T1000 (cell line): ENCODE measurements at places on chromosomes 4 and X.

GRCh38 chr4:138946306-138946705, 69.3 kb upstream of the NOCT start:
- DNase-seq = no peak

GRCh38 chr4:185165605-185166063, 22.6 kb downstream of the SLC25A4 start:
- no peak for DNase-seq

DNA sequence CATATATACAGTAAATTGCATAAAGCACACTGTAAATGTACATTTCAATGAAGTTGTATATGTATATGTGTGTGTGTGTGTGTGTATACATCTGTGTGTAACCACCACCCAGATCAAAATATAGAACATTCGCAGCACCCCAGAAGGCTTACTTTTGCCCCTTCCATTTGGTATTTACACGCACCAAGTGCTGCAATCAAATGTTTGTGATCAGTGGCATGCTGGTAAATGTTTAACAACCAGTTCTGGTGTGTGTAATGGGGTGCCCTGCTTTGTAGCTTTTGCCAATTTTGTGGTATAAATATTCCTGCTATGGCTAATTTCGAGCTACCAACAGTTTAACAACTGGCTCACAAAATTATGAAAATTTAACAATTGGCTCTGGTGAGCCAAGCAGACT, 101.3 kb downstream of the RTL5 start:
- no peak for DNase-seq

DNA sequence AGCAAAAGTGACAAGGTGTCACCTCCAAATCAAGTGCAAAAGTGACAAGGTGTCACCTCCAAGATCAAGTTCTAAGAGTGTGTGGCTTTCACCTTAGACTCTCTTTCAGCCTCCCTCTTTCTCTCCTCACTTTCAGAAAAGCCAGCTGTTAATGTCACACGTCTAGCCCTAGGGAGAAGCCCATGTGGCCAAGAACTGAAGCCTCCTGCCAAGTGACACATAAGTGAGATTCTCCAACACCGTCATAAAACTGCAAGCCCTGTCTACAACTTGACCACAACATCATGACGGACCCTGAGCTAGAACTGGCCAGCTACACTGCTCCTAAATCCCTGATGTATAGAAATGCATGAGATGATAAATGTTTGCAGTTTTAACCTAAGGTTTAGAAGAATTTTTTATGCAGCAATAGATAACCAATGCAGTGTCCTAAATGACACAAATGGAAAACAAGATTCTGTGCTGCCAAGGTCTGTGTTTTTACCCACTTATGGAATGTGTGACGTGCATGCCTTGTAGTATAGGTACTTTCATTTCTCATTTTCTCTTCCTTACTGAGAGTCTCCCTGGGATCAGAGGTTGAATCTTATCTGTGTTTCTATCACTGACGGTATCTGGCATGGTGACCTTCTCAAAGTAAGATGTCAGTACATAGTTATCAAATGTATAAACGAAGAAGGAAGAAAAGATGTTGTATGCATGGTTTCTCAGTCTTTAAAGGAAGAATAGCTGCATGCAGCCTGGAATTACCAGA, 25.0 kb downstream of the NLGN4X start:
- DNase-seq = no peak

GRCh38 chrX:74656079-74656745, 41.8 kb upstream of the RLIM start:
- DNase-seq = peak; percentile 3

GRCh38 chr4:40840255-40840984, 90.7 kb downstream of the NSUN7 start:
- DNase-seq = no peak

DNA sequence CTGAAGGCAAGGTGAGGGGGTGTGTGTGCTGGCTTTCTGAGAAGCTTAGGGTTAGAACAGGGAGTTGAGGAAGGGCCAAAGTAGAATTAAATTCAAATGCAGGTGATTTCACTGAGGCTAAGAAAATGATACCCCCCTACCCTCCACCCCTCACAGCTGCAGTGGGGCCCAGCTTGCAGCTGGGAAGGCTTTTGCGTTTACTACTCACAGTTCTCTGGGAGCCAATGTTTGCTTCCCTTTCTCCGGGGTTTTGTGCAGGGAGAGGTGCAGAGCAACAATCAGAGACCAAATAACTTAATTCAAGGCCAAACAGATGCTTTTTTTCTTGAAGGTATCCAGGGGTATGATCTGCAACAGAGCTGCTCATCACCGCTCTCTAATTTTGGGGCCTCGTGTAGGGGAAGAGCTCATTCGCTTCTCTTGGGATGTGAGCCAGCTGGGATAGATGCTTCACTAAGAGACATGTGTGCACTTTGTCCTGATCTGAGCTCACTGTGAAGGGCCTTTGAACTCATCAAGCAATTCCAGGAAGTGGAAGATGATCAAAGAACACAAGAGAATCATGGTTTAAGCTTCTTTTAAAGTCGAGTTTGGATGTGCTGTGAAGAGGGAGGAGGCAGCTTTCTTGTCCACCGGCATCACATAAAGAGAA, 122.7 kb upstream of the C1GALT1C1 start:
- DNase-seq = no peak

DNA sequence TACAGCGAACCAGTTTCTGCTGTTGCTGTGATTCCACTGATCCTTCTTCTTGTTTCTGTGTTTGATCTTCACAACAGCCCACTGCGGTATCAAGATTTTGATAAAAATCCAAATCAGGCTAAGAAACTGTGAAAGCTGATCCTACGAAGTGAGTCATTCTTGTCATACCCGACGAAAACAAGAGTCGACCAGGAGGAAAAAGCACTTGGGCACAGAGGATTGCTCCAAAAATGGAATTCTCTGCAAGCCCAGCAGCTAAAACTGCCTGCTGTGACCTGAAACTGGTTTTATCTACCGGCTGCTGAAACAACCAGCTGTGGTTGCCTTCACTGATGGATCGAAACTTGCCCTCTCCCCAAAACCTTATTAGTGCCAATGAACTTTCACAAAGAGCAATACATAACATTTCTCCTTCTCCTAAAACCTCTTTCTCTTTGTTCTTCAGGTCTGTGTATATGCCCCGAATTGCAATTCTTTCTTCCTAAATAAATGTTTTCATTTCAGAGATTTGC, 607.0 kb upstream of the PRKX start:
- no peak for DNase-seq

GRCh38 chrX:52031371-52031770, 37.6 kb downstream of the MAGED4B start:
- no peak for DNase-seq

DNA sequence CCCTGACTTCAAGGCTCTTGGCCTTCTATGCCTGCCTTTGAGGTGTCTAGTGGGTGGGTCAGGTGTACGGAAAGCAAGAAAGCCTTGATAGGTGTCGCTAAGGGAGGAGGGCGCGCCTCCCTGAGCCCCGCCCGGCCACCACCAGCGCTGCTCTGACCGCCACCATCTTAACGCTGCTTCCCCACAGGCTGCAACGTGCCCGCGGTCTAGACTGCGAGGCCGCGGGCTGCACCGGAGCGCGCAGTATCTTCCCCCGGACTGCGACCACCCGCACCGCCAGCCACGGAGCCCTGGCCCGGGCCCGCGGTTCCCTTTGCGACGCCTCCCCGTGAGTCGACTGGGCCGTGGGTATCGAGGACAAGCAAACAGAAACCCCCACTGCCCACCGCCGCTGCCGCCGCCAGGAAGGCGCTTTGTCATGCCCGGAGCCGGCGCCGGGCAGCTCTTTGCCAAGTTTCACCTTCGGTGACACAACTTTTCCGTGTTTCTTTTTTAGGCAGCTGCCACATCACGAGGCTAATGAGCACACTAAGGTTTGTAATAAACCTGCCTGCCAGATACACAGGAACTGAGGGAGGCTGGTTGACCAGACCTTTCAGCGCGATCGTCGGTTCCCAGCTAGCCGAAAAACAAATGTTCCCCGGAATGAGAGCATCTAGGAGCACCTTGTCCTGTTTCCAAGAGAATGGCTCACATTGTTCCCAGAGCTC, 335.8 kb upstream of the F9 start:
- DNase-seq = no peak

DNA sequence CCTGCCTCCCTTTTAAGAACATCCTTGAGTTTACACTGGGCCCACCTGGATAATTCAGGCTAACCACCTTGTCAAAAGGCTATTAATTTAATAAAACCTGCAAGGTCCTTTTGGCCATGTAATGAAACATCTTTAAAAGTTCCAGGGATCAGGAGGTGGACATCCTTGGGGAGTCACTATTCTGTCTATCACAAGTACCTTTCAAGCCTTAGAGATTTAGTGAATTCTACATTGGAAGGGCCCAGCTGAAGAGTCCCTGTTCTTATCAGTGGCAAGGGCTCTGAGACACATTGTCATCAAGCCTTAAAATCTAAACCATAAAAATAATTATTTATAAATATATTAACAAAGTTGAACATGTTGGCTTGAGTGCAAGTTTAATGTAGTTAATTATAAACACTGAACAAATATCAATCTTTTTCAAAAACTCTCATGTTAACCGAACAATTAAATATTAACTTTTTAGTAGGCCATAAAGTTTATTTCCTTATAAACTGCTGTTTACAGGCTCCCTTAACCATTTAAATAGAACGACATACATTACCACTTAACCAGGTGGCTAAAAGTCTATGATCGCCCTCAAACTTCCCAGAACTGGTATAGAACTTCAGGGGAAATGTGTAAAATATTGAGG, 104.4 kb upstream of the CBR4 start:
- no peak for DNase-seq

DNA sequence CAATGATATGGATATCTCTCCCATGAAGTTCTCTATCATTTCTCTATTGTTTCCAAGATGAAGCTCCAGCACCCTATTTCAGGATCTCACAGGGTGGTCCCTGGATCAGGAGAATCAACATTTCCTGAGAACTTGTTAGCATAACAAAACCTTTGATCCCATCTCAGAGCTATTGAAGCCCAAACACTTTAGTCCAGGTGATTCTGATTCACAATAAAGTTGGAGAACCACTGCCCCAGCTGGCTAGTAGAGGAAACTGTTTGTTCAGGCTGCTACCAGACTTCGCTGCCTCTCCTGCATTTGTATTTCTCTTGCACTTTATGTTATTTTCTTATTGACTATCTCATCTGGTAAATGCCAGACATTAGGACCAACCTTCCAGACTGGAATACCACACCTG, 65.4 kb downstream of the CEP44 start:
- no peak for DNase-seq

GRCh38 chr4:38113132-38113531, 152.9 kb downstream of the PTTG2 start:
- DNase-seq = no peak

DNA sequence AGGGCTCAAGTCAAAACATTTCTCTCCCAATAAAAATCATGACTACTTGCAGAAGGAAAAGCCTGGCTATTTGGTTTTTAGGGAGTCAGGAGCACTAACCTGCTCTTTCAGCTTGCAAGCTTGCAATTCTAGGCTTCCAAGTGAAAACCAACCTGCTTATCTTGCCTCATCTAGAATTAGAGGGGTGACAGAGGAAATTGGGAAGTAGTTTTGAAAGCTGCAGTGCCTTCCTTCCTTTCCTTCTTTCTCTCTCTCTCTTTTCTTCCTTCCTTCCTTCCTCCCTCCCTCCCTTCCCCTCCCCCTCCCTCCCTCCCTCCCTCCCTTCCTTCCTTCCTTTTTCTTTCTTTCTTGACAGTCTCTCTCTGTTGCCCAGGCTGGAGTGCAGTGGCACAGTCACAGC, 417.5 kb downstream of the KCNIP4 start:
- no peak for DNase-seq

DNA sequence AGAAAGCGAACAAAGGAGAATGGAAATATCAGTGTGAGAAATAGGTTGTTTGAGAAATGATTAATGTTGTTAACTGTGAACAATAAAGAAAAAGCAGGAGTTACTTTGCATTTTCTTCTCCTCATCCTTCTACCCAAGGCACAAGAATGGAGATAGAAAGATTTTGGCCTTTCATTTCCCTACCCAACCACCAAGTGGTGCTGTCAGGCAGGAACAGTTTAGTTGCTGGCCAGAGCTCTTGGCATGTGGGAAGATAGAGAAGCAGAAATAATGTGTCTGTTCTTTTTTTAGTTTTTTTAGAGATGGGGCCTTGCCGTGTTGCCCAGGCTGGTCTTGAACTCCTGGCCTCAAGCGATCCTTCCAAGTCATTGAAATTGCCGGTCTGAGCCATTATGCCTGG, 12.8 kb downstream of the HOPX start:
- no peak for DNase-seq

DNA sequence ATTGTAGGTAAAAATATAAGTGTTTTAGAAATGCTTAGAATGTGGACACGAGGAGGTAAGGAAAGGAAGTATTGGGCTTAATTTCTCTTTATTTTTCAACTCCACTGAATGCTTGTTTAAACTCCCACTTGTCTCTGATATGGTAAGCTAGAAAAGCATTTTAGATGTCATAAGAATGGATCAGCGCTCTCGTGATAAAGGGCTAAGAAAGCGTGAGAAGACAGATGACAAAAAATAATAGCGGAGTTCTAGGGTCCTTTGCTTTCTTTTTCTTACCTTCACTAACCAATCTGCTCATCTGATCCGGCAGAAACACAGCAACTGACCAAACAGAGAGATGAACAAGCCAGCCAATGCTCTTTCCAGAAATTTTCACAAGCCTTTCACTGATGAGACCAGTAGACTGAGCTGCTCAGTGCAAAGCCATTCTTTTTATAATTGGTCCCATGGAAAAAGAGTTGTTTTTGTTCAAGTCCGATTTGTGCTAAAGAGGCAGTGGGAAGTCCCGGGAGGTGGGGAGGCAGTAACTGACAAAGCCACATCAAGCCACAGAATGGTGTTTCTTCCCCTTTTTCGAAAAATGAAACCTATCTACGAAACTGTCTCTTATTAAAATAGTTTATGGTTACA, at the start of gene TASL:
TSS of gene TASL (minus strand) at position 405 of the 630 bp plus-strand sequence. CDS start 17,411 bp downstream, outside the sequence.
- no peak for DNase-seq

- no peak for DNase-seq
These were observed 52.1 kb upstream of the TEX13D start for GRCh38 chrX:124280294-124280902.

DNA sequence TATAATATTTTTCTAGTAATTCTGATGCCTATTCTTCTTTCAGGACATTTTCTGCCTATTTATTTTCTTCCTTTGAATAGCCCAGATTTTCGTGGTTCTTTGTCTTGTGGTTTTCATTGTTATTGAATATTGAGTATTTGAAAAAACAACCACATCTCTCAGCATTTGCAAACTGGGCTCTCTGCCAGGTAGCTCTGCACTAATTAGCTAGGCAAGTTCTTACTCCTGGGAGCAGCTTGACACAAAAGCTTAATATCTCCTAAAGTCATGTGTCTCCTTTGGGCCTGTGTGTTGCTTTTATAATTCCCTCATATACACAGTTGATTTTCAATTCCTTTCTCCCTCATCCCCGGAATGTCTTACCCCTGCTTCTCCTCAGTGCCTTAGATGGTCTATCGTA, 413.5 kb upstream of the GRIA3 start:
- DNase-seq = no peak

GRCh38 chr4:5460106-5460801, 248.1 kb downstream of the EVC2 start:
- no peak for DNase-seq

DNA sequence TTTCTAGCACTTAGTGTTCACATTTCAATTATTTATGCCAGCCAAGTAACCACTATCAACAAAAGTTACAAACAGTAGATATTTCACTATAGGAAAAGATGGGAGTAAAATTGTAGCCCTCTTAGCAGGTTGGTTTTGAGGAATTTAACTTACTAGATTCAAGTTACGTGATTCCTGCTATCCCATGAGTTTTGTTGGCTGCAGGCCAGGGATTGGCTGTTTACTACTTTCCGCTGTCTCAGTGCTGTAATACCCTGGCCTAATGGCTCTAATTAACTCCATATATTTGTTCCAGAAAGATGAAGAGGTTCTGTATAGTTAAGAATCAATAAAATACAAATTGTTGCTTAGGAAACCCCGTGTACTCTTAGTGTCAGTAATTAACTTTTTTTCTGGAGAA, 55.5 kb upstream of the MAGED1 start:
- no peak for DNase-seq

- DNase-seq = no peak
These were observed 29.3 kb downstream of the INTS12 start for GRCh38 chr4:105679186-105679585.
